ENCODE measurements at places on chromosomes 12 and 14.

DNA sequence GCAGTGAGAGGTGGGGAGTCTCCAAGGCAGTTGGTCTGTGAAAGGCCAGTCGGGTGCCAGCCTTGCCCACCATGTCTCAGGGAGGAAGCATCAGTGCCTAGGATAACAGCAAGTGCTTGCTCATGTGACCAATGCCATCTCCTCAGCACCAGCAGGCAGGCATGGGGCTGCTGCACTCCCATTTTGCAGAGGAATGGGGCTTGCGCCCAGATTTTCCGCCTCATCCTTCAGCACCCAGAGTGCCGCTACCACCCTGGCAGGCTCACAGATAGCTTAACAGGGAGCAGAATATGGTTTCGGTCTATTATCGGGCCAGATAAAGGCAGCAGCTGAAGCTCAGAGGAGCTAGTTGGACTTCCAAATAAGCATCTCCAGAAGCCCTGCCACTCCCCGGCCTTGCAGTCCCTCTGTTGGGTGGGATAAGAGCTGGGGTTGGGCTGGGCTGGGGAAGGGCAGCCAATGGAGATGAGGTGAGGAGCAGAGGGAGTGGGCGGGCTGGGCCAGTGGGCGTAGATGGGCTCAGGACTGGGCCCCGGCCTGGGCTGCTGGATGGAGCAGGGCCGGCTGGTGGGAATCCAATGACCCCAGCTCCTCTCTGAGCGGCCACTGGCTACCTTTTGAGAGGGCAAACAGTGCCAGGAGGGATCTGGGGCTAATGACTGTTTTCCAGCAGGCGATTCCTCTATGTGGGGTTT lies 8.4 kb upstream of the KRT80 start:
- no peak for DNase-seq

- DNase-seq, result no peak
Observed at GRCh38 chr12:588024-588322, 75.3 kb downstream of the NINJ2 start.

DNA sequence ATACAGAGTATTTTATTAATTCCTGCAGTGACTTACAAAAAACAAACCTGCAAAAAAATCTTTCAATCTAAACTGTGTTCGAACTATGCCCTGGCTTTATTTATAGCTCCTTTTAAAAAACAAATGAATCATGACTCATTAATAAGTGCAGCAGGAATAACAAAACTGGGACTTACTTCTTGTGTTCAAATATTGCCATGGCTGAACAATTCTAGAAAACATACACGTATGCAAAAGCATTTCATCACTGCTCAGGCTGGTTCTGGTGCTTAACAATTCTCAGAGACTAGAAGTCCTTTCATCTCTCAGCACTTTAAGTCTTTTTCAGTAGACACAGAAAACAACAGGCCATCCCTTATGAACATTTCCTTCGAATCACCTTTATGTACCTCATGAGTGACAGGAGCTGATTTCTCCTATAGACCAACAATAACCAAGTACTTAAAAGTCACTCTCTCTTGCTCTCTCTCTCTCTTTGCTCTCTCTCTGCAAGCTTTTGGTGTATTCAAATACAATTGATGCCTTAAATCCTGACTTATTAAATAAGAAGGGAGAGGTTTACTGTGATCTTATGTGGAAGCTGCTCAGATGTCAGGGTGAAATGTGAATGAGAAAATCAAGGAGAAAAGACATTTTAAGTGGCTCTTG lies 268.8 kb downstream of the TTC8 start:
- DNase-seq, result peak; percentile 26

- peak; percentile 94 for DNase-seq
Observed at GRCh38 chr14:51581017-51581881, 70.5 kb upstream of the FRMD6 start.

DNA sequence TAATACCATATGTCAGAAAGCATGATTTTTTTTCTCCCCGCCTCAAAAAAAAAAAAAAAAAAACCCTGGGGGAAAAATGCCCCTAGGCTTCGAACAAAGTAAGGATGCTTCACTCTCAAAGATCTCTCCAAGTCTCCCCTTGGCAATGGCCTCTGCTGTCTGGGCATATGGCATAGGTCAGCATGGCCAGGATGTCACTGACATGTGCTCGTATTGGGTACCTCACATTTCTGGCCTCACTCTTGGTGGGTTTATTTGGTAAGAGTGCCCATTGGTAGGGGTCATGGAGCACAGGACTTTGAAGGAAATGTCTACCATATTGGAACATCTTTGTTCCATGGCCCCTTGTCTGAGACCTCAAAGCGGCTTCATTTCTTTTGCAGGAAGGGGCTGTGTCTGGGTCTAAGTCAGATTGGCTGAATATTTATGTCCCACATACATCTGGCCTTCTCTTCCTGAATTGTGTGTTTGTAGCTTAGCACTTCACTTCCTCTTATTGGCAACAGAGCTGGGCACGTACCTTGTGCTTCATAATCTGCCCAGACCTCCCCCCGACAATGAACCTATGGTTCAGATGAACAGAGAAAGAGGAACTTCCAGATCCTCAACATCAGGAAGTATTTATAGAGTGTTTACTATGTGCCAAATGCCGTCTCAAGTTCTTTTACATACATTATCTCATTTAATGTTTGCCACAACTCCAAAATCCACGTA lies 36.3 kb upstream of the OAS1 start:
- DNase-seq, result no peak

GRCh38 chr12:82383930-82384552 lies 25.7 kb downstream of the METTL25 start:
- DNase-seq, result peak; percentile 54

- no peak for DNase-seq
Observed at GRCh38 chr12:82783435-82783834, 96.7 kb downstream of the TMTC2 start.

GRCh38 chr12:15632708-15633107 lies 156.5 kb downstream of the EPS8 start:
- DNase-seq, result no peak

GRCh38 chr12:120241561-120242274 lies 23.8 kb downstream of the PXN start:
- DNase-seq, result no peak

DNA sequence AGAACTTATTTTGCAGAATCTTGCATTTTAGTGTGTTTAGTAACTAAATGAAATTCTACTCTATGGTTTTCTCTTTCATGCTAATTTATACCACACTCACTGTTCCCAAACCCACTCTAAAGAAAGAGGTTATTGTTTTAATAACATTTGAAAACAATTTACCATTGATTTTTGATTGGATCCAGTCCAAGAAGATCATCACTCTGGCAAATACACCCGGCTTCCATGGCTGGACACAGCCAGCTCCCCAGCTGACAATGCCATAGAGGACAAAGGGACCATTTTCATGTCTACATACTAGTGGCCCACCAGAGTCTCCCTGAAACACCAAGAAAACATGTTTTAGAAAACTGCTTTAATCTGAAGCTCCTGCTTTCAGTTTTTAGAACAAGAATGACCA lies 42.4 kb downstream of the OVCH1 start:
- DNase-seq, result no peak

DNA sequence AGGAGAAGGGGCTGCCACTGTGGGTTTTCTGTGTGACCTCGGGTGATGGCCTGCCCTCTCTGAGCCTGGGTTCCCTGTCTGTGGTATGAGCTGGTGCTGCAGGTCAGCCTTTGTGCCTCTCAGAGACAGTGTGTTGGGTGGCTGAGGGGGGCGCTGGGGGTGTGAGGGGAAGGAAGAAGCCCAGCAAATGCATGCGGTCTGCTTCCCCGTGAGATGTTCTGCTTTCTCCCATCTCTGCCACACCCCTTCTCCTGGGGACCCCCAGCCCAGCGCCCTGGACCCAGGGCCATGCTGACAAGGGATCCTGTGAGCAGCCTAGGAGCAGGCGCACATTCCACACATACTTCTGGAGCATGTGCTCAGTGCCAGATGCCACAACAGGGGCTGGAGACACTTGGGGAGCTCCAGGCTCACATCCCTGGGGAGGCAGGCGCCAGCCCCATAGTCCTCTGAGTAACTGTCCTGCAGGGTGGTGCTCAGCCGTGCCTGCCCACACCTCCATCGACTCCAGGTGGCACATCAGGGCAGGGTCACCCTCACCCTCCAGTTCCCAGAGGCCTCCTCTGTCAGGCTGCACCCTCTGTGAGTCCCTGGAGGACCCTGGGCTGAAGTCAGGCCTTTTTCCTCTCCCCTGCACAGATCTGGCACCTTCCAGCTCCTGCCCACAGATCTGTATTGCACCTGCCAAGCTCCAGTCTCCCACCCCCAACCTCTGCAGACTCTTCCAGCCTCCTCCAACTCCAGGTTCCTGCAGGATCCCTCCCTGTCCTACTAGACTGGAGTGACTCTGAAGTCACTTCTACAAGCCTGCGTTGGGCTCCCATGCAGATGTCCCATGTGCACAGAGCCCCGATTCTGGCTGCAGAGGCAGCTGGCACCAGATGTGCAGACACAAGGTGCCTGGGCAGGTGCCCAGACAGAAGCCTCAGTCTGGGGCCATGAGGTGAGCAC lies 205.6 kb downstream of the KIF26A start:
- DNase-seq, result no peak

- DNase-seq, result no peak
Observed at GRCh38 chr14:39383741-39384140, 48.5 kb downstream of the FBXO33 start.

DNA sequence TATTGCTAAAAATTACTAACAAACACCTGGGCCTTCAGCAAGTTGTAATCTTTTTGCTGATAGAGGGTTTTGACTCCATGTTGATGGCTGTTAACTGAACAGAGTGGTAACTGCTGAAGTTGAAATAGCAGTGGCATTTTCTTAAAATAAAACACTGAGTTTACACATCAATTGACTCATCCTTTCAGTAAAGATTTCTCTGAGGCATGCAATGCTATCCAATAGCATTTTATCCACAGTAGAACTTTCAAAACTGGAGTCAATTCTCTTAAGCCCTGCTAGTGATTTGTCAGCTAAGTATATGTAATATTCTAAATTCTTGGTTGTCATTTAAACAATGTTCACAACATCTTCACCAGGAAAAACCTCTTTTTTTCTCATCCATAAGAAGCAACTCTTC lies 59.5 kb downstream of the CMAS start:
- peak; percentile 6 for DNase-seq

- DNase-seq, result no peak
Observed at GRCh38 chr12:13039328-13039956, 4.7 kb upstream of the FAM234B start.

DNA sequence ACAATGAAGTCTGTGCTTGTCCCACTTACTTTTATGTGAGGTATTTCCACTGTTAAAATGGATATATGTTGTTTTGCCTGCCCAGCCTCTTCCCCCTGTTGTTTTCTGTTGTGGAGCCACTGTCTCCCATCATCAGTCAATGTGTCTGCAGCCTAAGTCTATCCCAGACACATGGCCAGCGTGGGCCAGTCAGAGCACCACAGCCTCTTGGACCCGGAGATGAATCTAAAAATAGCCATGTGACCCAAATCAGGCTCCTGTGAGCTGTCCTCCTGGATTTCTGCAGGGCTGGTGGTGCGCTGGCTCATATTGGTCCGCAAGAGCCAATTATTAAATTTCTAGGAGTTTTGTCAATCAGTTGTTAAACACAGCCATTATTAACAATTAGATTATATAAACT lies 44.0 kb upstream of the PRICKLE1 start:
- no peak for DNase-seq

GRCh38 chr12:115439008-115439601 lies 755.1 kb upstream of the TBX3 start:
- no peak for DNase-seq

DNA sequence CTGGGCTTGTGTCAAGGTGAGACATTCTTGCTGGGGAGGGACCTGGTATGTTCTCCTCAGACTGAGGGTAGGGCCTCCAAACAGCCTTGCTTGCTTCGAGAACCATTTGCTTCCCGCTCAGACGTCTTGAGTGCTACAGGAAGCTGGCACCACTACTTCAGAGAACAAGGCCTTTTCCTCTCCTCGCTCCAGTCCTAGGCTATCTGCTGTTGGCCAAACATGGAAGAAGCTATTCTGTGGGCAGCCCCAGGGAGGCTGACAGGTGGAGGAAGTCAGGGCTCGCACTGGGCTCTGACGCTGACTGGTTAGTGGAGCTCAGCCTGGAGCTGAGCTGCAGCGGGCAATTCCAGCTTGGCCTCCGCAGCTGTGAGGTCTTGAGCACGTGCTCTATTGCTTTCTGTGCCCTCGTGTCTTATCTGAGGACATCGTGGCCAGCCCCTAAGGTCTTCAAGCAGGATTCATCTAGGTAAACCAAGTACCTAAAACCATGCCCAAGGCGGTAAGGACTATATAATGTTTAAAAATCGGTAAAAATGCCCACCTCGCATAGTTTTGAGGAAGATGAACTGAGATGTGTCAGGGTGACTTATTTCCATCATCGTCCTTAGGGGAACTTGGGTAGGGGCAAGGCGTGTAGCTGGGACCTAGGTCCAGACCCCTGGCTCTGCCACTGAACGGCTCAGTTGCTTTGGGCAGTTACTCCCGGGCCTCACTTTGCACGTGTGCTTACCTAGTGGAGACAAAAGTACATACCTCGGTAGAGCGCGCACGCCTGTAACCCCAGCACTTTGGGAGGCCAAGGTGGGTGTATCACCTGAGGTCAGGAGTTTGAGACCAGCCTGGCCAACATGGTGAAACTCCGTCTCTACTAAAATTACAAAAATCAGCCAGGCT lies 4.3 kb downstream of the GAPDH start:
- peak; percentile 60 for DNase-seq

GRCh38 chr12:58416236-58416635 lies 474.9 kb downstream of the ATP23 start:
- DNase-seq, result peak; percentile 88

- DNase-seq, result peak; percentile 82
Observed at GRCh38 chr12:2804393-2805142, 7.9 kb upstream of the ITFG2 start.

All from IMR-90 (cell line).